ENCODE measurements at places on chromosomes 7 and 10. TPM values are rescaled to one million over a fixed set of nuclear protein-coding genes. Genes with fewer than 3 reads are reported as not detected.

- H3K4me3 ChIP-seq, result no peak overlapping the region
- H3K4me1 ChIP-seq, result peaks cover 7% of the 10 kb centered on the region
- no peak for DNase-seq
These were observed 11.1 kb upstream of the CPA1 start for GRCh38 chr7:130369110-130369711.

DNA sequence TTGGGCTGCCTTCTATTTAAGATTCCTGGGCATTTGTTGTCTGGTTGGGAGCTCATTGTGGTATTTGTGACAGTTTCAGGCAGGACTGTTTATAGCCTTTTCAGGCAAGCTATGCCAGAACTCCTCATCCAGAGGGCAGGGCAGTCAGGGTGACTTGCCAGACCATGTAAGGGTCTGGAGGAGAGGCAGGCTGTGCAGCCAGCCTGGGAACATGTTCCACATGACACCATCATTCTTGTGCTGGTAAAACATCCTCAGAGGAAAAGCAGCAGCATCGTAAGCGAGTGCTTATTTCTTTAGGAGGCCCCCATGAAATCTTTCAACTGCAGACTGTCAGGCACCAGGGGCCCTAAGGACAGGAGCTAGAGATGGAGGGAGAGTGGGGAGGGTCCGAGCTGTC is 44.0 kb upstream of the SORBS1 start:
- H3K27ac ChIP-seq, result no peak overlapping the region
- no peak for DNase-seq
- H3K4me1 ChIP-seq, result no peaks in the 10 kb centered on the region
- H3K36me3 ChIP-seq, result peaks cover 13% of the 10 kb centered on the region

DNA sequence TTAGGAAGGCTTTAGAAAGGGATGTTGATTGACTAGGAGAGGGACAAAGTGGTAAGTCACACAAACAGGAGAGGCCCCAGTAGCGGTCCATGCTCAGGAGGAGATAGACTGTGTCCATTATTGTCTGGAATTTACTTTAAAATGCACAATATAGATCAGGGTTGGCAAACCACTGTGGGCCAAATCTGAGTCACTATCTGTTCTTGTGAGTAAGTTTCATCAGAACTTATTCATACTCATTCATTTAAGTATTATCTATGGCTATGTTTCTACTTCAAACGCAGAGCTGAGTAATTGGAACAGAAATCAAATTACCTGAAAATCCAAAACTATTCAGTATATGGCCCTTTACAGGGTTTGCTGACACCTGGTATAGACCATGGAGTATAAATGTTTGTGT is 166.5 kb downstream of the COL28A1 start:
- no peak overlapping the region for H3K4me3 ChIP-seq
- no peak overlapping the region for H3K27ac ChIP-seq
- DNase-seq, result no peak
- no peaks in the 10 kb centered on the region for H3K36me3 ChIP-seq
- no peaks in the 10 kb centered on the region for H3K27me3 ChIP-seq
- H3K4me1 ChIP-seq, result peaks cover 3% of the 10 kb centered on the region

ADAP1 gene
- 5.8 TPM for total RNA-seq

LEP gene
- total RNA-seq, result not detected

GRCh38 chr10:308572-309085 is 173.4 kb downstream of the ZMYND11 start:
- H3K36me3 ChIP-seq, result no peaks in the 10 kb centered on the region
- peaks cover 2% of the 10 kb centered on the region for H3K4me1 ChIP-seq
- no peak overlapping the region for H3K4me3 ChIP-seq

- H3K27ac ChIP-seq, result no peak overlapping the region
- no peaks in the 10 kb centered on the region for H3K36me3 ChIP-seq
- H3K4me1 ChIP-seq, result no peaks in the 10 kb centered on the region
- no peak for DNase-seq
- no peaks in the 10 kb centered on the region for H3K27me3 ChIP-seq
- no peak overlapping the region for H3K4me3 ChIP-seq
These were observed 25.3 kb upstream of the EPC1 start for GRCh38 chr10:32372000-32372875.

- no peak for DNase-seq
- no peaks in the 10 kb centered on the region for H3K36me3 ChIP-seq
- peaks cover 14% of the 10 kb centered on the region for H3K4me1 ChIP-seq
- H3K4me3 ChIP-seq, result no peak overlapping the region
- H3K27ac ChIP-seq, result no peak overlapping the region
These were observed 71.7 kb downstream of the ICA1 start for GRCh38 chr7:8190119-8190895.

DNA sequence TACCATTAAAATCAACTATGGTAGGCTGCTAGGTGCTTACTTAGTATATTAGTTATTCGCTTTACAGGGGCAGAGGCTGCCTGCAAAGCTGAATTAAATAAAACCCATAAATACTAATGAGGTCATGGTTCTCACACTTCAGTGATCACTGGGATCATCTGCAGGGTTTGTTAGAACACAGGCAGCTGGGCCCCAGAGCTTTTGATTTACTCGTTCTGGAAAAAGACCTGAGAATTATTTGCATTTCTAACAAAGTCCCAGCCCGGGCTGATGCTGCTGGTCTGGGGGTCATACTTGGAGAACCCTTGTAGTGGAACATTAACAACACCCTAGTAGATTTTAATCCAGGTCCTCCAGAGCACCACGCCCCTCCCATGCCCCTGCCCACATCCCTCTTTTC is 8.5 kb downstream of the UCN3 start:
- no peak overlapping the region for H3K4me3 ChIP-seq
- no peak overlapping the region for H3K27ac ChIP-seq
- H3K27me3 ChIP-seq, result no peaks in the 10 kb centered on the region
- DNase-seq, result no peak
- no peaks in the 10 kb centered on the region for H3K4me1 ChIP-seq

NKX2-3 gene
- total RNA-seq, result not detected

GRCh38 chr7:90972906-90973550 is 291.2 kb upstream of the FZD1 start:
- no peak overlapping the region for H3K4me3 ChIP-seq
- no peaks in the 10 kb centered on the region for H3K36me3 ChIP-seq
- no peak for DNase-seq
- H3K27me3 ChIP-seq, result no peaks in the 10 kb centered on the region
- no peaks in the 10 kb centered on the region for H3K4me1 ChIP-seq

GIMAP7 gene
- total RNA-seq, result not detected

- H3K36me3 ChIP-seq, result no peaks in the 10 kb centered on the region
- no peak for DNase-seq
- H3K4me3 ChIP-seq, result no peak overlapping the region
These were observed 121.5 kb downstream of the SRPK2 start for GRCh38 chr7:105267244-105267643.

GRCh38 chr10:93993782-93994437 is at the start of gene PLCE1:
PLCE1 (plus strand) TSS chr10:93993931; CDS start chr10:94031047, 37,116 bp downstream.
- H3K4me1 ChIP-seq, result no peaks in the 10 kb centered on the region
- H3K27ac ChIP-seq, result no peak within 1 kb of the TSS
- peaks cover 57% of the 10 kb centered on the region for H3K27me3 ChIP-seq
- H3K4me3 ChIP-seq, result peak within 1 kb of the TSS; percentile 57
- no peaks in the 10 kb centered on the region for H3K36me3 ChIP-seq
